ENCODE measurements at places on chromosomes 5 and 9.

DNA sequence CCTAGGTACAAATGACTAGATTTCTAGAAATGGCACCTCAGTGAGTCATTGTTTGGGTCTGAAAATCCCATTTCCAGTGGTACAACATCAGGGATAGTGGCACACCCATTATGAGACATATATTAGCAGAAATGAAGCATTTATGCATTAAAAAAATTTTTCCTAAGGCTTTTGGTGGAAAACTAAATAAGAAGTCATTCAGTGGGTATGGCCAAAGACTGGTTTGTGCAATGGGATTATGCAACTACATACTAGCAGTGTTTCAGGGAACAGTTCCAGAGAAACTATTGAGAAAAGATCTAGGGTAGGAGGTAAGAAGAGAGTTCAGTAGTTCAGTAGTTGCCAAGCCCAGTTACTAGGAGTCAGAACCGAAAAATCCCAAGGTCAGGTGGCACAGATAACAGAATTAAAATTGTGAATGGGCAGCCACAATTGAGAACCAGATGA lies 106.5 kb upstream of the HAPLN1 start:
- DNase-seq: no peak

- no peak for DNase-seq
Observed at GRCh38 chr5:180212363-180213255, 3.6 kb upstream of the RASGEF1C start.

- DNase-seq: no peak
Observed at GRCh38 chr5:138903130-138903775, 28.1 kb upstream of the LRRTM2 start.

DNA sequence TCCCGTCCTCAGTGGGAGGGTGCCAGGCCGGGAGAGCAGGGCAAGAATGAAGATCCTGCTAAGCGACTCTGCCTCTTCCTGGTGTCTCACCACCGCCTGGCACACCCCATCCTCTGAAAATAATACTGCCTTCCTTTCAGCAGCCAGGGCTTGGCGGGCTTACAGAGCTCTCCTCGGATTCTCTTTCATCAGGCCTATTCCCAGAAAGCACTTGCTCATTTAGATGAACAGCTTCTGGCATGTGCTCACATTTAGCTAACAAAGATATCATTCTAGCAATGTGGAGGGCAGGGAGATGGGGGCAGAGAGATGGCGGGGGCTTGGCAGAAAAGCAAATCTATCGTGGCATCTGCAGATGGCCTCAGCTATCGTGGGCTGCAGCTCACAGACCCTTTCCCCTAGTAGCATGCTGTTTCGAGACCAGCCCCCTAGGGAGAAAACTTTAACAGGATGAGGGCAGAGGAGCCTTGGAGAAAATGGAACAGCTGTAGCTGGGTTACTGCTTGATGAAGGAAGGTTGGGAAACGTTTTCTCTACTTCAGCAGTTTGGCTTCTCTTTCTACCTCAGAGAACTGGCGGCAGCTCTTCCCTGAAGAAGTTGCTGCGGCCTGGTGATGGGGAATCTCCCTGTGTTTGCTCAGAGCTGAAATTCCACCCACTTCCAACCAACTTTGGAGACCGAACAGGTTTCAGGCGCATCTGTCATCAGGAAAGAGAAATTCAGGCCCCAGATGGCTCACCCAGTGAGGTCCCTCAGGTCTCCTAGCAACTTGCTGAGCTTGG lies 102.1 kb downstream of the TMEM174 start:
- DNase-seq: no peak

GRCh38 chr9:68998812-68999211 lies 15.1 kb downstream of the PRKACG start:
- no peak for DNase-seq

- DNase-seq: no peak
Observed at GRCh38 chr5:138706655-138707480, 46.4 kb upstream of the CTNNA1 start.

DNA sequence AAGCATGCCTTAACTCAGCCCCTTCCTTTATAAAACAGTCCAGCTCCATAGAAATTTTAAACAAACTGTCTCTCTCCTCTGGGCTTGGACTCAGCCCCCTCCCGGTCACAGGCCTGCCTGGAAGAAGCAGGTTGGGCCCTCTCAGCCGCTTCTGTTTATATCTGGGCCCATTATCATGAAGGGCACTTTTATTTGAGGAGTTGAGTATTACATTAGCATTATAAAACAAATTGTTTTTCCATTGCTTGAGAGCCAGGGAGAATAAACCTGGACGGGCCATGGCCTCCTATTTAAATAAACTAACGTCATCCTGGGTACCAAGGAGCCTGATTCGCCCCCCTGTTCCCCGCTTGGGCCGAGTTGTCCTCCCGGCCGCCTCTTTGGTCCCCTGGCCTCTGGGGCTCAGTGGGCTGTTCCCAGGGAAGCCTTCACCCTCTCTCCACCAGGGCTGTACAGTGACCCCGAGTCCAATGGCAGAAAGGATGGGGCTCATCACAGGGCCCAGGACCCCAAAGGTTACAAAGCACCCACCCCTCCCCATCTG lies 13.2 kb downstream of the IRX2 start:
- DNase-seq: no peak

- no peak for DNase-seq
Observed at GRCh38 chr5:140011297-140011802, 31.7 kb downstream of the NRG2 start.

- no peak for DNase-seq
Observed at GRCh38 chr9:134083451-134083850, 15.6 kb upstream of the BRD3 start.

- no peak for DNase-seq
Observed at GRCh38 chr5:159343295-159344094, 13.2 kb upstream of the IL12B start.

GRCh38 chr9:18294229-18294628 lies 179.7 kb upstream of the ADAMTSL1 start:
- DNase-seq: no peak

Measured in stimulated activated CD4-positive, alpha-beta T cell treated with anti-CD3 and anti-CD28 coated beads, Interleukin-4, amount 100 ng/mL, for 4 hours (primary cell).